ENCODE measurements at places on chromosomes 13 and 19. TPM values are rescaled to one million over a fixed set of nuclear protein-coding genes. Genes with fewer than 3 reads are reported as not detected.

DNA sequence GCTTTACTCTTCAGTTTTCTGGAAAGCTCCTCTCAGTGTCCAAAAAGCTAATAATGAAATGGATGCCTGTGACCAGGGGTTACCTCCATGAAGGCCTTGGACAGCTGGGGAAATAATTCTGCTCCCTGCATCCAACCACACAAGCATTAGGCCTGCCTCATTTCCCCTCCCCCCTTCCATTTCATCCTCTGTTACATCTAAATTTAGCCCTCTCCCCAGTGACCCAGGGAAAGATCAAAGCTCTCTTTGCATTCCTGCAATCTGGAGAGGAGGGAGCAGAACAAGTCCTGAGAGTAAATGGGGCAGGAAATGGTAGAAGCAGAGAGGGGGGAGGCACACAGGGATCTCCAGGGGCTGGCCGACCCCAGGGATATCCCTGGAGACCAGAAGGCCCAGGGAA, 452.7 kb downstream of the TSHZ3 start:
- H3K4me3 ChIP-seq: no peak overlapping the region
- peak overlapping the region; percentile 99 for H3K27ac ChIP-seq
- H3K27me3 ChIP-seq: no peaks in the 10 kb centered on the region
- no peak for DNase-seq
- peaks cover 52% of the 10 kb centered on the region for H3K4me1 ChIP-seq

The AMER2 gene
- total RNA-seq: 0.09 TPM

DNA sequence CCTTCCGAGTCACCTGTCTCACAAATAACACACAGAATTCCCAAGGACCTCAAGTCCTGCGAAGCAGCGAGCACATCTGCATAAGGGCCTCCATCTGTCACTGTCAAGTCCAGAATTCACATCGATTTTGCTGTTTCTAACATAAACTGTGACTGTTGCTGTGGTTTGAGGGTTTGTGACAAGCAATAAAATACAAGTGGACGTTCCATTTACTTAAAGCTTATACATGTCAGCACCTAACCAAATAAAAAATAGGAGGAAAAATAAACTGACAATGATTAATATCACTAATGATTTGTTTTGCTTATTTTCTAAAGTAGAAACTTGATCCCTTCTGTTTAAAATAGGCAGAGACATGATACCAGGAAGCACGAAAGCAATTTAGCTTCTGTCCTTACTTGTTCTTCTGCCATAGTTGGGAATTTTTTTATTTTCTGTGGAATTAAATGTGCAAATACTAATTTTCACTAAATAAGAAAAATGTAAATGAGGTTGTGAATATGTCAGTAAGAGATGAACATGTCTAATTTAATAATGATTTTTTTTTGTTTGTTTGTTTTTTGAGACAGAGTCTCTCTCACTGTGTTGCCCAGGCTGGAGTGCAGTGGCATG, 279.1 kb downstream of the FGF9 start:
- no peak overlapping the region for H3K27ac ChIP-seq
- H3K27me3 ChIP-seq: no peaks in the 10 kb centered on the region
- no peak overlapping the region for H3K4me3 ChIP-seq
- no peaks in the 10 kb centered on the region for H3K4me1 ChIP-seq

- H3K27ac ChIP-seq: no peak overlapping the region
- no peak overlapping the region for H3K4me3 ChIP-seq
- no peaks in the 10 kb centered on the region for H3K4me1 ChIP-seq
- no peaks in the 10 kb centered on the region for H3K36me3 ChIP-seq
Measured at GRCh38 chr13:93345770-93346169, 119.2 kb downstream of the GPC6 start.

DNA sequence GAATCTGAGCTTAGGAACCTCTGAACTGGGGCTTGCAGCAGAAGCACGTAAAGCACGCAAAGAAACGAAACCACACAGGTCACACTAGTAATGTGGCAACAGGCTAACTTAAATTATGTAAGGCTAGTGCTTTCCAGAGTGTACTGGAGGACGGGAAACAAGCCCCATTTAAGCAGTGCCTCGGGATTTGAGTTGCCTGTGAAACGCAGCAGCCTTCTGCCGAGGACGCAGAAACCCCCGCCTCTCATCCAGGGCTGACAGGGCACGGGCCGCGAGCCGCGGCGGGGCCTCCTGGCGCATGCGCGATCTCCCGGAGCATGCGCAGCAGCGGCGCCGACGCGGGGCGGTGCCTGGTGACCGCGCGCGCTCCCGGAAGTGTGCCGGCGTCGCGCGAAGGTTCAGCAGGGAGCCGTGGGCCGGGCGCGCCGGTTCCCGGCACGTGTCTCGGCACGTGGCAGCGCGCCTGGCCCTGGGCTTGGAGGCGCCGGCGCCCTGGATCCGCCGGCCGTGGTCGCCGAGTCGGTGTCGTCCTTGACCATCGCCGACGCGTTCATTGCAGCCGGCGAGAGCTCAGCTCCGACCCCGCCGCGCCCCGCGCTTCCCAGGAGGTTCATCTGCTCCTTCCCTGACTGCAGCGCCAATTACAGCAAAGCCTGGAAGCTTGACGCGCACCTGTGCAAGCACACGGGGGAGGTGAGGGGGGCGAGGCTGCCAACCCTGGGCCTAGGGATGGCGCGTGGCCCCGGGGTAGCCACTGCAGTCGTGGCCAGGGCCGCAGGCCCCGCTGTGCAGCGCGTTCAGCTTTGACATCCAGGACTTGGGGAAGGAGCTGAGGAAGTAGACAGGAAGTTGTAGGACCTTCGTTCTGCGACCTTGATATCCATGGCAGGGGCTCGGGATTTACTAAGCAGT, at the start of gene GTF3A:
Gene GTF3A (plus strand): TSS at position 374 of the 912 bp plus-strand sequence.
- H3K27me3 ChIP-seq: no peaks in the 10 kb centered on the region
- H3K4me1 ChIP-seq: peaks cover 17% of the 10 kb centered on the region
- peak within 1 kb of the TSS; percentile 63 for H3K4me3 ChIP-seq
- peak; percentile 91 for DNase-seq
- peaks cover 4% of the 10 kb centered on the region for H3K36me3 ChIP-seq
- H3K27ac ChIP-seq: peak within 1 kb of the TSS; percentile 83

GRCh38 chr13:41075034-41075433, 13.7 kb downstream of the WBP4 start:
- H3K36me3 ChIP-seq: peaks cover 46% of the 10 kb centered on the region
- no peaks in the 10 kb centered on the region for H3K27me3 ChIP-seq
- peak; percentile 64 for DNase-seq

The FAM83E gene
- 1.6 TPM for total RNA-seq

The PEX11G gene
- total RNA-seq: 6.5 TPM

DNA sequence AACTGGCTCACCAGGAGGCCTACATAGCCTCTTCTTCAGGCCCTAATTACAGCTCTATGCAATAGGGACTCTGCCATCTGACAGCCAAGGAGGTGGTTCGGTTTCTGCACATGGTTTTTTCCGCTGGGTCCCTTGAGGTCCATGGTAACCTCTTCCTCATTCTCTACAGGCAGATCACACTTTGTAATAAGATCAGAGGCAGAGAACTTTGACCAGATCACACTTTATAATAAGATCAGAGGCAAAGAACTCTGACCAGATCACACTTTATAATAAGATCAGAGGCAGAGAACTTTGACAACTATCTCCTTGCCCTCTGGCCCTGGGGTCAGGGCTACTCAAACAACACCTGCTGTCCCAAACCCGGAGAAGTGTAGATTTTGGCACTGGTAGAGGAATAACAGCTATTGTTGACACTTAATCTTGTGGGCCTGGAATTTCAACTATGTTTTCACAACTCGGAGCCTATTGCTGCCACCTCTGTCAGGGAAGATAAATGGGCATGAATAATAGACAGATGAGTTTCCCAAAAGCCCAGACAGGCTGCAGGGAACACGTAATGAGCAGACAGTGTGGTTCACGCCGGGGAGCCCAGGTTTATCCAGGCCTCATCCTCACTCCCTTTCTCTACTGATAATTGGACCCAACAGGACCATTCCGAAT, 246.1 kb downstream of the UQCRFS1 start:
- no peak overlapping the region for H3K27ac ChIP-seq
- no peaks in the 10 kb centered on the region for H3K4me1 ChIP-seq
- no peaks in the 10 kb centered on the region for H3K36me3 ChIP-seq
- DNase-seq: peak; percentile 21

DNA sequence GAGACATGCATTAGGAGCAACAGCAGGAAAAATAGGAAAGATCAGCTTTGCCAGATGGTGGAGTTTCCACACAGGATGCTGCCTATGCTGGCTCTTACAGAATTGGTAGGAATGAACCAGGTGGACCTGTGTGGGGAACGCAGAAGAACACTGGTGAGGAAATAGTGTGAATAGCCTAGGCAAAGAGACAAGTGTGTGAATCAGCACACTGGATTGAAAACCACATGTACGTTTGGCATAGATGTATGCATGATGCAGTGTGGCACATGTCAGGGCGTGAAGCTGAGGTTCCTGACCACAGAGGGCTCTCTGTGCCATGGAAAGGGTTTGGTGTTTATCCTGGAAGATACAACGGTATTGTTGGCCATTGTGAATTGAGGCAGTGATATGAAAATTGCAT, 156.5 kb upstream of the SLC10A2 start:
- no peaks in the 10 kb centered on the region for H3K36me3 ChIP-seq
- no peaks in the 10 kb centered on the region for H3K4me1 ChIP-seq
- H3K27ac ChIP-seq: no peak overlapping the region
- no peak overlapping the region for H3K4me3 ChIP-seq
- no peaks in the 10 kb centered on the region for H3K27me3 ChIP-seq

The VSTM1 gene
- total RNA-seq: not detected

The HSPB6 gene
- 2.5 TPM for total RNA-seq

DNA sequence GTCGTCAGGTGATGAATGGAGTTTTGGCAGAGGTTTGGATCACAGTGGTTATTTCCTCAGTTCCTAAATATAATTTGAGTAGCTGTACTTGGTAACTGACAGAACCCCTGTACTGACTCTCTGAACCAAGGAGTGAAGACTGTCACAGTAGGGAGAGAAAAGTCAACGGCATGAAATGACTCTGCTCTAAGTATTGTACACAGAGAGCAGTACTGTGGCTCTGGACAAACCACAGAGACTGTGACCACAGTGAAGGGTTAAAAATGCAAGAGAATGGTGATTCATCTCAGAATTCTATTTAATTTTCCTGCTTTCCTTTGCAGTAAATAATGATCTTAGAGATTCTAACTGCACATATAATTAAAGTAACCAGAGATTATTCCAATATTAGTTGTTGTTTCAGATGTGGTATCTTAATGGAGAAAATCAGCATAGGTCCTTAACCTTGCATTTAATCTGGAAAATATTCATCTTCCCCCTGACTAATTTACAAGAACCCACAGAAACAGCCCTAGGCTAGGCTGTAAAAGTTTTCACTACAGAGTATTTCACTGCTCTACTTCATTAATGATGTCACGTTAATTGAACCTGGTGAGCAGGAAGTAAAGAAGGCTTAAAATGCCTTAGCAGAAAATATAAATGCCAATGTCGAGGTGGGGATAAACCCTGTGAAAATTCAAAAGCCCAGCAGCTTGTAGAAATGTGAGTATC, 221.9 kb downstream of the LIG4 start:
- H3K4me1 ChIP-seq: no peaks in the 10 kb centered on the region
- H3K27ac ChIP-seq: no peak overlapping the region
- no peaks in the 10 kb centered on the region for H3K27me3 ChIP-seq
- H3K36me3 ChIP-seq: no peaks in the 10 kb centered on the region
- DNase-seq: no peak
- H3K4me3 ChIP-seq: no peak overlapping the region

DNA sequence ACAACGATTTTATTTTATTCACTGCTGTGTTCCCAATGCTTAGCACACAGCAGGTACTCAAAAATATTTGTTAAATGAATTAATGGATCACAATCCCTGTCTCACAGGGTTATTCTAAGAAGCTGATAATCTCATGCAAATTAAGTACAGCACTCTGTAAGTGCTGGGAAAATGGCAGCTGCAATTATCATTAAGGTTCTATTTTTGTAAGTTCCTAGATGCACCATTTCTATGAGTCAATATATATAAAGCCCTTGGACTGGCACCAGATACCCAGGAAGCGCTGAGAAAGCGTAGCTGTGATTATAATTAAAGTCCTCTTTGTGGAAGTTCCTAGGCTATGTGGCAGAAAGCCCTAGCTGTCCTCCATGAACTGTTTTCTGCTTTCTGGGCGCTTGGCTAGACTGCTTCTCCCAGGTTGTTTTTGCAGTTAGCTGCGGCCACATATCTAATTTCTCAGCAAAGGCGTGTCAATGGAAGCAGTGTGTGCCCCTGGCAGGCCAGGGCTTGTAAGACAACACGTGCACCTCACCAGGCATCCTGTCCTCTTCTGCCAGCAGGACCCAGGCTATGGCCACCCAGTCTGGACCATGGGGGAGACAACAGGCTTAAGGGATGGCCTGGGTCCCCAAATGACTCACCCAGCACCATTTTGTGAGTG, 5.2 kb upstream of the SRRM5 start:
- no peaks in the 10 kb centered on the region for H3K4me1 ChIP-seq
- no peak overlapping the region for H3K4me3 ChIP-seq
- no peaks in the 10 kb centered on the region for H3K27me3 ChIP-seq
- no peak overlapping the region for H3K27ac ChIP-seq
- DNase-seq: no peak

The LENG8 gene
- total RNA-seq: 171 TPM

The LILRA2 gene
- total RNA-seq: not detected

DNA sequence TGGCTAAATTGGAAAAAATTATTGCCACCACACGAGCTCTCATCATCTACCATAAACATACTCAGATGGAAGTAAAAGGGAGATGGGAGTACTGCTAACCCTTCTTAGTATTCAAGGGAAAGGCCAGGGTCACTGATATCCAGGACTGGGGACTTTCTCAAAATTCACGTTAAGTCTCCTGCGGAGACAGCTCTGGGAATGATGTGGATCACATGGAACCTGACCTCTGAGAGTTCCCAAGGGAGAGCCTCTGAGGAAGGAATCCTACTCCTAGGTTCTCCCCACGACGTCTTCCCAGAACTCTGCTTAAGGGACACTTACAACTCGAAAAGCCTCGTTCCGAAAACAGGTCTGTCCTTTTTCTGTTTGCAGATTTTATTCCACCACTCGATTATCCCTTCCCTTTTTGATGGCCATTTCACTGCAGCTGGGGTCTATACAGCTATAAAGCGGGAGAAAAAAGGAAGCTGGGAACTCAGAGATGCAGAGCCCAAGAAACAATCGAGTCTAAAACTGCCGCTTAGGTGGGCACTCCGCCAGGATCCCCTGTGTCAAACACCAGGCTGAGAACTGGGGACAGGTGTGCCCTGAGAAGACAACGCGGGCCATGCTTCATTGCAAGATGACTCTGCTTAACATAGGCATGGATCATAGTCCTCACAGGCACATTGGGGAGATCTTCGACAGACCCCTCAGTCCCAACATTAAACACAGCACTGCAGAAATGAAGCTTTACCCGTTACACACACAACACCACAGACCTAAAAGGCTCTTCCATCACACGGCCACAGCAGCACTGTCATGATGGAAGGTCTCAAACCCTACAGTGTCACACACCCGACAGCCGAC, 823 bp upstream of the ZNF567 start:
- H3K4me3 ChIP-seq: peak overlapping the region; percentile 49
- no peaks in the 10 kb centered on the region for H3K27me3 ChIP-seq
- peaks cover 8% of the 10 kb centered on the region for H3K4me1 ChIP-seq
- DNase-seq: peak; percentile 9

The ZNF540 gene
- total RNA-seq: 2.1 TPM

The ZNF534 gene
- 1.5 TPM for total RNA-seq

The NCR1 gene
- total RNA-seq: not detected

Measured in cardiac muscle cell (in vitro differentiated cells and primary cell).